ENCODE measurements at places on chromosomes 5 and 9.

DNA sequence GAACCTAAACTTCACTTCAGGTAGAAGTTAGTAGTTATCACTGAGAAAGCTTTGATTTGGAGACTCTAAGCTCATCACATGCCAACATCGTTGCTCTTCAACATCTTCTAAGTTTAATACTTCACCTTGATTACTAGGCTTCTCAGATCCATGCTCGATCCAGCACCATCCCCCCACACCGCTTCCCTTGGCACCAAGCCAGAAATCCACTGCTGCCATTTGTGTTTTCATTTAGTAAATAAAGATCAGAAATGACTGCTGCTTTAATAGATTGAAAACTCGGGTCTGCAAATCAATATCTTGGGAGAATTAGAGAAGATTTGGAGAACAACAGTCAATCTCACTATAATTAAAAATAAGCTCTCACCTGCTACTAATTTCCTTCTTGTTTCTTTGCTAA is 214.7 kb upstream of the NR4A3 start:
- no peak for DNase-seq

GRCh38 chr9:89839449-89839848 is 234.6 kb downstream of the GADD45G start:
- DNase-seq = no peak

DNA sequence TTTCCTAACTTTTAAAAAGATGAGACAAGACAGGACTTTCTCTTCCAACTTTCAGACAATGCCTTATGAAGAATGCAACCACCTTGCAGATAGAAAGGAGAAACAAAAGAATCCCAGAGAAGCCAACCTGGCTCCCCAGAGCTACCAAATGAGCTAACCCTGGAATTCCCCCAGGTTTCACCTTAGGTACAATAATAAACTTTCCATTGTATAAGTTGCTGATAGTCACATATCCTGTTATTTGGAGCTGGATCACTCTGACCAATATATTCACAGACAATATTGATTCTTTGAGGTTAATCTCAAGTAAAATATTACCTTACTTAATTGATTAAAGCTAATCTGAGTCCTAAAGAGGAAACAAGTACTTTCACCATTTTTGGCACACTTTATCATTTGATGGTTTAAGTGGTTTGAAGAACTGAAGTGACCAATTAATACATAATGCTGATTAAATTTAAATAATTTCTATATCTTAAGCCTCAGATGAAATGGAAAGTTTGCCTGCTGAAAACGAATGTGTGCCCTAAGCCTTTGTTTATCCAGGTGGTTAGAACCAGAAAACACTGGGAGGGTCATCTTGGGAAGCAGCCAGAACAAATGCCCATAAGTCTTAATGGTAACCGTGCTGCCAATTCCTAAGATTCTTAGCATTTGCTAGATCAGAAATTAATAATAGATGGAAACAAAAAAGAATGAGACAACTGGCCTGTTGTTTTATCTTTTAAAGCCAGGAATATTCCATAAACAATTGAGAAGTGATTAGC is 159.6 kb upstream of the SLC12A2 start:
- DNase-seq = no peak

- no peak for DNase-seq
Measured at GRCh38 chr5:74167206-74167929, 473.2 kb downstream of the ENC1 start.

DNA sequence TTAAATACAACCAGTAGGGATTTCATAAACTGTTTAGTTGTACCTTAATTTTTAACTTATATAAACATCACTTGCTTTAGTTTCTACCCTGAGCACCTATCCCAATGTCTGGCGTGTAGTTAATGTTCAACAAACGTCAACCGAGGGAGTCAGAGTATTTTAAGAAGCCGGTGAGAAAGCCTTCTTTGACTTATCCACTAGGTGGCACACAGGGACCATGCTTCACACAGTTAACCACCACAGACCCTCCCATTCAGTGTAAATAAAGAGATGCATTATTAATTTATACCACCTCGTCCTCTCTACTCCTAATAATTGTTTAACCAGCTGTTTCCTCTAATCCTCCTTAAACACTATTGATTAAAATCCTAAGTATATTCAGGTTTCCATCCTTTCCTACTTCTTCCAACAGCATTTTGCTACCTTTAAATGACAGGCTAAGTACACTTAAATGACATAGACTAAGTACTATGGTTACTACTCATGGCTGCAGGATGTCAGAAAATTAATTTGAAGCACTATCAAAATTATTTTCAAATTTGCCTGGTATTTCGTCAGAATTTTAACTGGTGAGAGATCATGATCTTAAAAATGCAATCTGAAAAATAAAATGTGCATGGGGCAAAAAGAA is 2.3 kb downstream of the HAPLN1 start:
- peak; percentile 48 for DNase-seq

- DNase-seq = no peak
Measured at GRCh38 chr5:52811067-52811749, 23.5 kb downstream of the ITGA1 start.

GRCh38 chr9:32247168-32247567 is 137.3 kb upstream of the ACO1 start:
- DNase-seq = no peak

GRCh38 chr9:35553670-35554543 is 51.2 kb upstream of the TESK1 start:
- peak; percentile 42 for DNase-seq

DNA sequence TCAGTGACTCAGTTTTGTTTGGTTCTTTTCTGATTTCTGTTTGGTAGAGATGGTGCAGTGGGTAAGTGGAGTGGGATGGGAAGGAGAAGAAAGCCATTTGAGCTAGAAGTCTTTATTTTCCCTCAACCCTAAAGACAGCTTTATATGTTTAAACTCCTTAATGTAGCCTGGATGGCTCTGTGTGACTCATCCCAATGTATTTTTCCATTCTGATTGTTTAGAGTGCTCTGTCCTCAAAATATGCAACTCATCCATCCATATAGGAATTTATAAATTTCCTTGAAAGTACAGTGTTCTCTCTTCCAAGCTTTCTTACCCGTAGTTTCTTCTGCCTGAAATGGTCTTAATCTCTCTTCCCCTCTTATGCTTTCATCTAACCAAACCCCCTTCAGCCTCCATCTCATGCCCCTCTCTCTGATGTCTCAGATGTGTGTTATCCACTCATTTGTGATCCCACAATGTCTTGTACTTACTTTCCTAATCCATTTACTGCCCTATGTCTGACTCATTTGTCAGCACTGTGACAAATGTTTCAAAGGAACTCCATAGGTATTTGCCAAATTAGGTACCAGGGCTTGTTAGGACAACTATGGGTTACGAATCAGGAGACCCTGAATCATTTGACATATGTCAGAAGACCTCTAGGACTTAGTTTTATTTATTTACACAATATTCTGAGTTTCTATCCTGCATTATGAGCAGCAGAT is 217.5 kb upstream of the SGCD start:
- no peak for DNase-seq

GRCh38 chr5:10493884-10494283 is 52.2 kb downstream of the ROPN1L start:
- DNase-seq = no peak

DNA sequence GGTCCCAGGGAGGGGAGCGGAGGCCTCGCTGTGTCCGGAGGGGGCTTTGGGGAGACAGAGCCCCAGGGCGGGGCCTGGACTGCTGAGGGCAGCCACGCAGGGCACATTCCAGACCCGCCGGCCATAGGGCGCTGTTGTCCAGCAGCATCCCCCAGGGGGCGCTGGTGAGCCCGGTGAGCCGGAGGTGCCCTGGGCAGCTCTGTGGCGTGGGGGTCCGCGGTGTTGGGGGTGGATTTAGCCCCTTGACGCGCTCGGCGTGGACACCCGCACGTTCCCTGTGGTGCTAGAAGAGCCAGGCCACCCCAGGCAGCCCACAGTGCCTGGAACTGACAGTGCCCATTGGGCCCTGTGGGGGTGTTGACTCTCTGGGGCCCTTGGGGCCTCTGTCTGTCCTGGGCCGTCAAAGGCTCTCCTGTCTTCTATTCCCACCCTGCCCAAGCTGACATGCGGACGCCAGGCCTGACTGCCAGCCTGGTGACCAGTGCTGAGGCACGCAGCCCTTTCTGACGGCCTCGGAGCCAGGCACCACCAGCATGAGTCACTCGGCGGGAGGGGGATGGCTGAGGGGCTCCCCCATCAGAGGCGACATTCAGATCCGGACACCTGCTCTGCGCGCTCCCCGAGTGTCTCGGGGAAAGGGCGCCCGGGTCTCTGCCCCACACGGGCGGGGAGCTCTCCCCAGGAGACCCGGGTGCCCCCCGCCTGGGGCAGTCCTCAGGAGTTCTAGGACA is 23.9 kb downstream of the TPPP start:
- peak; percentile 54 for DNase-seq

GRCh38 chr9:117574099-117574498 is 130.1 kb upstream of the TLR4 start:
- DNase-seq = no peak

- DNase-seq = no peak
Measured at GRCh38 chr5:17432569-17432968, 65.5 kb upstream of the TAF11L2 start.

DNA sequence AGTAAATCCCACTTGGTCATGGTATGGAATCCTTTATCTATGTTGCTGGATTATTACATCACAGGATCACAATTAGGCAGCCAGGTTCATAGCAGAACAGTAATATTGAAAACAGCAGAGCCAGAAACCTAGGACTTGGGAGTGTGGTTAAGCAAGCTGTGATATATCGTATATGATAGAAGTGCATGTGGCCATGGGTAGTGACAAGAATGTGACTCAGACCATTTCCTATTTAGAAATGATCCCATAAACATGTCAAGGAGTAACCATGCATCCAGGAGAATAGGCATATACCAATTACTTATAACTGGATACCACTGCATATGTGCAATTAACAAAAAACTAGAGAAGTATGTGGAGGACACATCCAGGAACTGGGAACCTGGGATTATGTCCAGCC is 31.2 kb downstream of the AMBP start:
- no peak for DNase-seq
